ENCODE measurements at places on chromosomes 7 and 10. TPM values are rescaled to one million over a fixed set of nuclear protein-coding genes. Genes with fewer than 3 reads are reported as not detected.

- no peak for DNase-seq
- no peak overlapping the region for H3K4me3 ChIP-seq
- no peak overlapping the region for H3K27ac ChIP-seq
- H3K36me3 ChIP-seq, result no peaks in the 10 kb centered on the region
These were observed 539.0 kb downstream of the ZWINT start for GRCh38 chr10:55822096-55822495.

Gene C10orf105
- not detected for total RNA-seq

- no peaks in the 10 kb centered on the region for H3K4me1 ChIP-seq
- no peaks in the 10 kb centered on the region for H3K27me3 ChIP-seq
- no peak overlapping the region for H3K4me3 ChIP-seq
- no peak overlapping the region for H3K27ac ChIP-seq
- no peak for DNase-seq
These were observed 33.1 kb downstream of the GHRHR start for GRCh38 chr7:30996883-30997282.

GRCh38 chr7:2710901-2711551, 23.0 kb downstream of the AMZ1 start:
- DNase-seq, result no peak
- H3K27me3 ChIP-seq, result peaks cover 4% of the 10 kb centered on the region
- no peaks in the 10 kb centered on the region for H3K36me3 ChIP-seq

Gene VAX1
- not detected for total RNA-seq

Gene MBLAC1
- 7.4 TPM for total RNA-seq

Measured in gastrocnemius medialis (tissue), 4 donors.